HFFc6 (cell line): ENCODE measurements at places on chromosomes 7 and 10.
A peak's percentile ranks its signal among the peaks of the same experiment; 100 is the strongest.

DNA sequence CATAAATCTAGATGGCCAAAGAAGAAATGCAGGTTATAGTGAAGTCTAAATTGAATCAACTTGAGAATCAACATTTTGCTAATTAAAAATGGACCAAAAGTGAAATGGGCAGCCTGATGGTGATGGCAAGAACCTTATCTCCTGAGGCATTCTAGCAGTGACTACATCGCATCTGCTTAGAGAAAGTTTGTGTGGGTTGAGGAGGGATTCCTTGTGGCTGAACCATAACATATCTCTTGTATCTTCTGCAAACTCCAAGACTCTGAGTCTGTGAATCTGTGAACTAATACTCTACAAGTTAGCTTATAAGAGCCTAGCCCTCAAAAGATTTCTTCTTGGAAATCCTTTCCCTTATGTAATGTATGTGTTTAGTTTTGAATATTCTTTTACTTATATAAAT lies 85.6 kb downstream of the PRKG1 start:
- H3K27me3 ChIP-seq: no peaks in the 10 kb centered on the region
- H3K36me3 ChIP-seq: no peaks in the 10 kb centered on the region
- peak; percentile 34 for DNase-seq
- H3K4me3 ChIP-seq: no peak overlapping the region

DNA sequence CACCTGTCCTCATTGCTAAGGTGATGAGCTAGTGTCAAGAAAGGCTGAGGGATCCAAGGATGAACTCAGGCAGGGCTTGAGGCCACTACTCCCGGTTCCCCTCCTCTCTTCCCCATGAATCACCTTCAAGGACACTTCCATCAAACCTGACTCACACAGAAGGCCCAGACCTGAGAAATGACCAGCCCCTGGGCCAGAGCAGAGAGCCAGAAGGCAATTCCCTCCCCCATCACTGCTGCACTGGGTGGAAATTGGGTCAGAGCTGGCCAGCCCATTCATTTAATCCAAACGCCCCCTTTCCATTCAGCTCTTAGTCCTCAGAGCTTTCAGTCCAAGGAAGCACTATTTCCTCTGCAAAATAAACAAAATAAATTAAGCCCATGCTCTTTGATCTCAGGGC lies 182.0 kb downstream of the KCNMA1 start:
- H3K4me3 ChIP-seq: no peak overlapping the region
- peak overlapping the region; percentile 40; the same call in 1 of the 2 replicates for H3K27ac ChIP-seq
- peaks cover 7% of the 10 kb centered on the region; the same call in 1 of the 2 replicates for H3K36me3 ChIP-seq
- peaks cover 6% of the 10 kb centered on the region; the same call in 1 of the 2 replicates for H3K27me3 ChIP-seq
- DNase-seq: peak; percentile 46

- H3K27me3 ChIP-seq: no peaks in the 10 kb centered on the region
- no peaks in the 10 kb centered on the region for H3K4me1 ChIP-seq
- no peak for DNase-seq
- H3K27ac ChIP-seq: no peak overlapping the region
- H3K36me3 ChIP-seq: no peaks in the 10 kb centered on the region
Measured at GRCh38 chr7:104784686-104785085, 229.3 kb upstream of the KMT2E start.

- peak overlapping the region; percentile 20; the same call in 1 of the 2 replicates for H3K27ac ChIP-seq
- no peak for DNase-seq
- peaks cover 40% of the 10 kb centered on the region for H3K36me3 ChIP-seq
- H3K4me1 ChIP-seq: peaks cover 20% of the 10 kb centered on the region
- H3K4me3 ChIP-seq: no peak overlapping the region
Measured at GRCh38 chr10:69377933-69378332, 38.8 kb downstream of the TACR2 start.
